ENCODE measurements at places on chromosomes 4 and X.
A peak's percentile ranks its signal among the peaks of the same experiment; 100 is the strongest.

DNA sequence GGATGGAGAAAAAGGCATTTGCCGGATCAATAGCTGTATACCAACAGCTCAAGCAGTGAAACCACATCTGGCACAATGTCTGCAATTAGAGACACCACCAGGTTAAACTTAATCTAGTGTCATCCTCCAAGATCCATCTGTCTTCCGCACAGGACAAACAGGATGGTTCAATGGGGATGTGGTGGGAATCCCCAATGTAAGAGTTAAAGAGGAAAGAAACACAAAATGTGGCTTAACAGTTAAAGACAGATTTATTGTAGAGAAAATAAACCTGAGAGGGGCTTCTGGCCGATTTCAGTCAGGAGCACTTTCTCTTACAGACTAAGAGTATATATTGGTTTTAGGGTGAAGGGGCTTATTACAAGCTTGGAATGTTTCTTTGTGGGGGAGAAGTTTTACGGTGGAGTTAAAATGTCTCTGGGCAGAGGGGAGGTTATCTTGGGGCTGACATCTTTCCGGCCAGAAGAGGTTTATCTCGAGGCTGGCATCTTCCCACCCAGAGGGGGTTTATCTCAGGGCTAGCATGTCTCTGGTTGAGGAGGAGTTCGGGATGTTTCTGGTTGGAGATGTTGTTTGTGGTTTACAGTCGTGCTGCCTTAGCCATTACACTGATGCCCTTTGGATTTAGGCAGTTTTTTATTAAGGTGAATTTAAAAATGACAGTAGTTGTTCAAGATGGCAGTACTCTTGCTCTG is 61.7 kb downstream of the KANTR start:
- no peak for DNase-seq

GRCh38 chrX:54182194-54182863 is 725 bp downstream of the FAM120C start:
- no peak for DNase-seq

GRCh38 chrX:17433965-17434364 is 59.0 kb downstream of the NHS start:
- DNase-seq: no peak

DNA sequence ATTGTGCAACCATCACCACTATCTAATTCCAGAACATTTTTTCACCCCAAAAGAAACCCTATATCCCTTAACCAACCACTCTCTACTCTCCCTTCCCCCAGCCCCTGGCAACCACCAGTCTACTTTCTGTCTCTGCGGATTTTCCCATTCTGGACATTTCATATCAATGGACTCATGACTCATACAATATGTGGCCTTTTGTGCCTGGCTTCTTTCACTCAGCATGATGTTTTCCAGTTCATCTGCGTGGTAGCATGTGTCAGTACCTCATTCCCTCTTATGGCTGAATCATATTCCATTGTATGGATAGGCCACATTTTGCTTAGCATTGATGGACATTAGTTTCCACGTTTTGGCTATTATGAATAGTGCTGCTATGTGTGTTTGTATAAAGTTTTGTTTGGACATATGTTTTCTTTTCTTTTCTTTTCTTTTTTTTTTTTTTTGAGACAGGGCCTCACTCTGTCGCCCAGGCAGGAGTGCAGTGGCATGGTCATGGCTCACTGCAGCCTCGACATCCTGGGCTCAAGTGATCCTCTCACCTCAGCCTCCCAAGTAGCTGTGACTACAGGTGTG is 335.4 kb downstream of the BCOR start:
- DNase-seq: peak; percentile 70

- no peak for DNase-seq
Measured at GRCh38 chr4:6320663-6321062, 51.0 kb downstream of the WFS1 start.

DNA sequence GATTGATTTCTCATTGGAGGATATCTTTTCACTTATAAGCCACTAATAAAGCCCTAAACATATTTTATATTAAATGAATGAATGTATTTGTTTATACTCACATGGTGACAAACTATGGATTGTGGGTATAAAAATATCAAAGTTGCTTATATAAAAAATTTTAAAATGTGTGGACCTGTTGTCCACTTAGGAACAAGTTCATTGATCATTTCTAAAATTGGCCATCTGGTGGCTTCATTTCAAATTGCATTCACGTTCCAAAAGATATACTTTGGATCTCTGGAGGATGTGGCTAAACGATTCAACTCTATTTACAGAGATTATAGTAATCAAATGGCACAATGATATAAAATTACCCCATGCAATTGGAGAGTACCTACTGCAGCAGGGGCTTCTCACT is 32.5 kb downstream of the FSTL5 start:
- peak; percentile 5 for DNase-seq

GRCh38 chr4:82248903-82249632 is 124.7 kb downstream of the HNRNPD start:
- no peak for DNase-seq

DNA sequence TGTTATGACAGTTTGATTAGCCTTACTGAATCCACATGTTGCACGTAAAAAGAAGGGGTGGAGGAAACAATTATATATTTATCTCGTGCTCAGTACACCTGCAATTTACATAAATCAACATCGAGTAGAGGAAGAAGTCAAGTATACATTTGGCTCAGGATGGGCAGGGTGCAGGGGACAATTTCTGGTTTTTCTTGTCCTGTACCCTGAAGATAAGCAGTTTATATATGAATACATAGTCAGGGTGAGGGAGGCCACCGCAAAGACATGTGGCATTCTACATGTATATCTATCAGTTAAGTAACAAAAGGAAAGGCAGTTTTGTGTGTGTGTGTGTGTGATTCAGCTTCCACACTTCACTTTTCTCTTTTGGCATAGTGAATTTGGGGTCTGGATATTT is 11.1 kb upstream of the EREG start:
- DNase-seq: no peak

DNA sequence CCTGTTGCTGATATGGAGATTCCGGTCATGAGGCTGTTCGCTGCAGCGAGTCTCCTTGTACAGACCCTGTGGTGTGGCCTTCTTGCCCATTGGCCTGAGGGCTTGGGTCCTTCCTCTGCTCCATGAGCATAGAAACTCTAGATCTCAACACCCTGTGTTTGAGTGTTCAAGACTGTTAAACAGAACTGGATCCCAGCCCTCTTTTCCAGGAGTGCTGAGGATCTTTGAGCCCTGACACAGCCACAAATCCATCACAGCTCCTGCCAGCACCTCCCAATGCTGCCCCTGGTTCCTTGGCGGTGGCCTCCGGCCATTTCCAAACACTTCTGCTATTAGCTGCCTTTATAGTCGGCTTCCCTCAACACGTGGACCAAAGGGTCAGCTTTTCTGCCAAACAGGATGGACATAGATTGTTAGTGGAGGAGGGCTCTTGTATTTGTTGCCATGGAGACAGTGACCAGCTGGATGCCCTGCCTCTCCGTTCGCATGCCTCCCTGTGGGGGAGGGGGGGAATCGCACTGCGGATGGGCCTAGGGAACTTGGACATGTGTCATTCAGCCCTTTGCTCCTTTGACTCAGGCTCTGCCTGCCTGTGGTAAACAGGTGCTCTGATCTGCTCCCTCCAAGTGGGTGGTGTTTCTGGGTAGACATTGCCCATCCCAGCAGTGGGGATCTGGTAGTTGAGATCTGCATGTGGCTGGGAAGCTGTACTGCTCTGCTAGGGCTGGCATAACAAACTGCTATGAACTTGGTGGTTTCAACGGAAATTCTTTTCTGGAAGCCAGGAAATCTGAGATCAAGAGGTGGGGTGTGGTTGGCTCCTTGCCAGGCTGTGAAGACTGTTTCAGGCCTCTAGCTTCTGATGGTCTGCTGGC is 6.9 kb upstream of the WDR1 start:
- DNase-seq: no peak

- DNase-seq: no peak
Measured at GRCh38 chrX:134742573-134742972, 84.3 kb upstream of the PLAC1 start.
